ENCODE measurements at places on chromosomes 5 and 9.

DNA sequence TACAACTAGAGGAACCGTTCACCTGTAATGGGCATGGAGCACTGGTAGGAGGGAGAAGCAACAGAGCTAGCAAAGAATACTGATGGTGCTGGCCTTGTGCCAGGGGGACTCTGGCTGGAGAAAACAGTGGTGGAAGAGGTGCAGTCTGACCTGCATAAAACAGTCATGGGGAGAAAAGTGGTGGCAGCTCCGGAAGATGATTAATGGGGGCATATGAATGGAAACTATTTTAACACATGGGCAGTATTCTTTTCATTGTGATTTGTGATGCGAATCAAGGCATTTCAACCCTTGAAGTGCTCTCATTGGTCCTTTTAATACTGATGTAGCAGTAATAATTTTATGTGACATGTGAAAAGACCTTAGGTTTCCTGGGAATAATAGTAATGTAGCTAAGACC, 219.6 kb downstream of the ADAMTS6 start:
- DNase-seq = no peak

DNA sequence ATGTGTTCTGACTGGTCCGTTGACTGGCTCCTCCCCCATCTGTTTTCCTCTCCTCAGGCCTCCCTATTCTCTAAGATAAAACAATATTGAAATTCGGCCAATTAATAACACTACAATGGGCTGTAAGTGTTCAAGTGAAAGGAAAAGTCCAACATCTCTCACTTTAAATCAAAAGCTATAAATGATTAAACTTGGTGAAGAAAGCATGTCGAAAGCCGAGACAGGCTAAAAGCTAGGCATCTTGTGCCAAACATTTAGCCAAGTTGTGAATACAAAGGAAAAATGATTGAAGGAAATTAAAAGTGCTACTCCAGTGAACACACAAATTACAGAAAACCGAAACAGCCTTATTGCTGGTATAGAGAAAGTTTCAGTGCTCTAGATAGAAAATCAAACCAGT, 310.6 kb downstream of the SPOCK1 start:
- no peak for DNase-seq

DNA sequence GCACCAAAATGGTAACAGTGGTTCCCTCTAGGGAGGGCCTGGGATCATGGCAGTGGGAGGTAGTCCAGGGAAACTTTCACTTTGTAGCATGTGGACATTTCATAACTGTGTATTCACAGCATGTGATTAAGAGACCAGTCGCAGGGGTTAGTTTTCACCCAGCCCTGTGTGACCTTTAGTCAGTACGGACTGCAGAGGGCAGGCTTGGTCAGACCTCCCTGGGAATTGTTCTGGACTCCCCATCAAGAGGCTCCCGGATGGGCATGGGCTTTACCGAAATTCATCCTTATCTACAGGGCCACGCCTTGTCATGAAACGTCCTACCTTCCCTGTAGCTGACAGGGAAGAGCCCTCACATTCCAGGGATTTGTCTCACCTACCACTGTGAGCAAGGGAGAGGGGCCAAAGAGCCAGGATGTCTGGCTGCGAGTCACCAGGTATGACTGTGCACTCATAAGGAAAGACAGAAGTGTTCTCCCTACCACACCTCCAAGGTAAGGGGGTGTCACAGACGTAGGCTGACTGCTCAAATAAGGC, 19.9 kb downstream of the GPX3 start:
- no peak for DNase-seq

DNA sequence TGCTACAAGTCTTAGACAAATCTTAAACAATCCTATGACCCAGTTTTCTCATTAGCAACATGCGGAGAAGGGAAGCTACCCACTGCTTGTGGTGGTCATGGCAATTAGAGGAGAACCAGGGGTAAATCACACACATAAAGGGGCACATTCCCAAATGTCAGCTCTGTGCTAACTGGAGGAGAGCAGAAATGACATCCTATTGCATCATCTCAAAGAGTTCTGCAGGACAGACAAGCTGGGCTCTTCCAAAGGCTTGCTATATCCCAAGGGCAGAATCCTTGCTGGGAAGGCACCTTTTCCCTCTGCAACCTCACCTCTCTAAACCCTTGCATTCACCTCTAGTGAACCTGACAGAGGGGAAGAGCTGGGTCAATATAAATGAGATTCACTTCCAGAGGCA, 17.0 kb upstream of the WWC1 start:
- no peak for DNase-seq

DNA sequence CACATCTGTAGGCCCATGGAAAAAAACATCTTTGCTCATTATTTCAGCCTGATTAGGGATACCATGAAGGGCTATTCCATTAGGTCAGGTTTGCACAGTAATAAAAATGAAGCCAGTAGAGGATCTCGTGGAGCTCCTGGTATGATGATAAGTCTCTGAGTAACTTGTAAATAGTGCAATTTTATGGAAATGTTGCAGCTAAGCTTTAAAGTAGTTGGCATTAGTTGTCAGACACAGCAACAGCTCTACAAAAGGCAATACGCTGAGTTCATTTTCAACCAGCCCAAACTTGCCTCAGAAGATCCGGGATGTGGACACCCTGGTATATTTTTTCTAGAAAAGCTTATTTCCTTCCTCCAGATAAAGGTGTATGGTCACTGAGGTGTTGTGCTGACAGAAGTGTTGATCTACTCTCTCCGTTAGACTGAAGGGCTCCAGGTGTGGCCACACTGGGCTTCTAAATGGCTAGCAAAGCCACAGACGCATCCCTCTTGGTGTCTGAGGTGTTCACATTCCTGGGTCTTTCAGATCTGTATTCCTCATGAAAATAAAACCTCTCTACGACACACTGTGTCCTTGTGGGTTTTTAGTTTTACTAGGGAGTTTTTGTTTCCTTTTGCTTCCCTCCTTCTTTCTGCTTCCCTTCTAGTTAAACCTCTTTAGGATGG, 141.6 kb downstream of the GHR start:
- no peak for DNase-seq

DNA sequence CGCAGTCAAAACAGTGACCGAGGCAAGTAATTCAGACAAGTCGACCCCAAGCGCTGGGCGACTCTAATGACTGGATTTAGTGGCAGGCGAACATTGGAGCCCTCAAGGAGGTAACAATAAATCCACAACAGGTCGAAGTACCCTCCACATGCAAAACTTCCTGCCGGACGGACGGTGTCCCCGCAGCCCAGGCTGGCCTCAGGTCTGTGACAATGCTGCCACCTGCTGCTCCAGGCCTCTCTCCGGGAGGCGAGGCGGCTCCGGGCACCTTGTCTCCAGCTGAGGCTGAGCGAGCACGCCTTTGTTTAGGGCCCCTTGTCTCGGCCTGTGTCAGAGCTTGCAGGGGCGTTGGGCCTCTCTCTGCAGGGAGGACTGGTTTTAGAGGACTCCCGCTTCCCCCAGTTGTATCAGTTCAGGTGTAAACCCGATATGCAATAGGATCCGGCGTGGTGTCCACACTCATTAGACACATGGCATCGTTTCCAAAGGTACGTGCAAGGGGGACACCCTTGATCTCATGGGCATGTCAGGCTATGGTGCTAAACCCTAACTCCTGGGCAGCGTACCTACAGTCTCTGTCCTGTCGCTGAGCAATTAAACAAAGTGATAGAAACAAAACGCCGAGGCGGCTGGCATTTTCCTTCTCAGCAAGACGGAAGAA, 628.0 kb upstream of the ADAMTS16 start:
- no peak for DNase-seq

DNA sequence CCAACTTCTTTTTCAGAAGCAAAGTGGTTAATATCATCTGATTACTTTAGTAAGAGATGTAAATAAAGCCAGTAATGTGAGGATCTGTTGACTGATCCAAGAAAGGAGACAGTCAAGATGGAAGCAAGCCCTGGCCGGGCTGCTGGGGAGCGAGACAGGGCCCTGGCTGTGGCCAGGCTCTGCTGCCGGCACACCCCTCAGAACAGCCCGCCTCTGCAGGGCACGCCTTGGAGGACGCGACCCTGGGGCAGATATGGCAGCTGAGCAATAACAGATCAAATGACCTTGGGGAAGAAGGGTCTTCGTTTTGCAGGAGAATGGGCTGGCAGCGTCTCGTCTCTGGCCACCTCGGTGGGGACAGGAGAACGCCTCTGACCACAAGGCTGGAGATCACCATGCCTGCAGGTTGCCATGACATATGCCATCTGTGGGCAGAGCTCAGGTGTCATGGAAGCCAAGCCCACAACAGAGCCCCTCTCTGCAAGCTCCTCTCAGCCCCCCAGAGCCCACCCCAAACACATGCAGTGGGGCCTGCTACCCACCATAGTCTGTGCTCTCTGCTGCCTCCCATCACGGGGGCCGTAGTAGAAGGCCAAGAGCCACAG, 206.5 kb downstream of the FANCC start:
- no peak for DNase-seq

DNA sequence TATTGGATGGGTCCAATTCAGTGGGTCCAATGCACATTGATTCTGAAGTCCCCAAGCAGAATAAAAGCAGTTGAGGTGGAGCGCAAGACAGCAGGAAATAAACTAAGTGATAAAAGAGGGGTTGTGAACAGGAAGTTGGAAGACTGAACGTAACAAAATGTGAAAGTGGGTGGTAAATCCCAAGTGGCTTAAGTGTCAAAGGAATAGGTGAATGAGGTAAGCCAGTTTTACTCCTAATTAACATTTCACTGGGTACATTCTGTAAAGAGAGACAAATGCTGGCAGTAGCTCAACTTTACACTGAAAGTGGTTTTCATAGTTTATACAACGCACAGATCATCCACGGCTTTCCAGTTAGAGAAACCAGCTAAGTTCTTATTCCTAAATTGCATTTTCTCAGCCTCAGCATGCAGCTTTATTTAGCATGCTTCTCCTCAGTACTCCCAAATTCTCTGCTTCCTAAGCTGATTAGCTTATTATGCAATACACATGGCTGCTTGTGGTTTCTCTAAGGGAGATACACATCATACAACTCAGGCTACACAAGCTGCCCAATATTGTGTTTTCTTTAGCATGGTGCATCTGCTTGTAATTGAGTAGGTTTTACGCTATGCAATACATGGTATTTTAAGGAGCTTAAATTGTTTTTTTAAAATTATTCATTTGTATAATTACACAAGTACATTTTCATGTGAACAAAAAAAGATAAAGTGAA, 34.2 kb upstream of the HSD17B4 start:
- no peak for DNase-seq

GRCh38 chr9:36151316-36152210, 15.0 kb downstream of the GLIPR2 start:
- DNase-seq = peak; percentile 87

DNA sequence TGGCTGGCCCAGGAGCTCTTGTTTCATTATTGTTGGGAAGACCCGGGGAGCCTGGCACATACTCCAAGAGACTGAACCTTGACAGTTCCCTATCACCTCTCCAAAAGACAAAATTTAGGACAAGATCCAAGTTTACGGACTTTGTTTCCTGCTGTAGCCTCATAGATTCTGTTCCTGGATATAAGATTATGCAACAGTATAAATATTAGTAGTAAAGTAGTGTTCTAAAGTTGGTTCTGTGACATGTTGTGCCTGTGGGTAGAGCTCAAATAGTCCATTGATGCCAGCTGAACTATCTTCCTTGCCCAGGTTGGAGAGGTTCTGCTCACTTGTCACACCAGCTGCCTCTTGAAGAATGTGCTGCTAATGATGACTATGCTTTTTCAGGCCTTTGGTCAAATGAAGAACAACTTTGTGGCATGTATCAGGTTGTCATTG, 430.2 kb downstream of the DMAC1 start:
- no peak for DNase-seq

GRCh38 chr5:95178046-95178651, 106.7 kb downstream of the MCTP1 start:
- DNase-seq = no peak

- DNase-seq = no peak
Observed at GRCh38 chr9:137017791-137018497, 10.1 kb downstream of the ABCA2 start.

GRCh38 chr9:118318770-118319431, 614.7 kb downstream of the TLR4 start:
- no peak for DNase-seq

- DNase-seq = no peak
Observed at GRCh38 chr5:53037141-53037859, 48.1 kb downstream of the ITGA2 start.

DNA sequence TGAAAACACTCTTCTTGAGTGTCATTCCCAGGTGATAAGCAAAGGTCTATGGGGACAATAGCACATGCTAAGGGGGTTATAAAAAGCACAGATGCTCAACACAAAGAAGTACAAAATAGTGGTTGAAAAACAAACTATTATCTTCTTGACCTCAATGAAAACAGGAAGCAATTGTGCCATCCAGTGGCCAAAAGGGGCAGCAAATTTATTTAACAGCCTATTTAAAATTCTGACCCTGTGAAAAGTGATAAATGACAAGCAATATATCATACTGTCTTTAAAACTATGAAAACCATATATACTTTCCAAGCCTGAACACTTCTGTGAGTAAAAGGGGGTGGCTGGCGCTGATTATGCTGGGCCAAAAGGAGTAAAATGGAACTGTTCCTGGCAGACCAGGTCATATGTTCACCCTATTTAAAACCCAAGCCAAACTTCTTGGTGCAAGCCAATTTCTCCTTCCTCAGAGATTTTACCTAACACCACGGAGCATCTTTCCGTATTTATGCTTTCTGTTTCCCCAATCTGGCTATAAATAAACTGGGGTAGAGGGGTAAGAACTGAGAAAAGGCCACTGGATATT, 29.7 kb downstream of the TEX10 start:
- no peak for DNase-seq

DNA sequence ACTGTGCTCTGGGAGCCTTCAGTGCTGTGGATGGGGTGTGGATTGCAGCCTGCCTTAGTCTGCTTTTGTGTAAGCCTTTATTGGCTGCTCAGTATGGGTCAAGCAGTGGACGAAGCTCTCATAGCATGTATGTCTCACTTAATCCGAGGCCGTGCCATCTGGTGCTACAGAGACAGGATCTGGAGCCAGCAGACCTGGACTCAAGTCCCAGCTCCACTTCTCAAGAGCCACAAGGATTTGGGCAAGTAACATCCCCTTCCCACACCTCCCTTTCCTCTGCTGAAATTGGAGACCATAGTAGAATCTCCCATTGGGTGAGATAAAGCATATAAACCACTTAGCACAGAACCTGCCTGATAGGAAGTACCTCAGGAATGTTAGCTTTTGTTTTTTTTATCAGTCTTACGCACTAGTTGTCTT, 23.4 kb upstream of the LECT2 start:
- no peak for DNase-seq

DNA sequence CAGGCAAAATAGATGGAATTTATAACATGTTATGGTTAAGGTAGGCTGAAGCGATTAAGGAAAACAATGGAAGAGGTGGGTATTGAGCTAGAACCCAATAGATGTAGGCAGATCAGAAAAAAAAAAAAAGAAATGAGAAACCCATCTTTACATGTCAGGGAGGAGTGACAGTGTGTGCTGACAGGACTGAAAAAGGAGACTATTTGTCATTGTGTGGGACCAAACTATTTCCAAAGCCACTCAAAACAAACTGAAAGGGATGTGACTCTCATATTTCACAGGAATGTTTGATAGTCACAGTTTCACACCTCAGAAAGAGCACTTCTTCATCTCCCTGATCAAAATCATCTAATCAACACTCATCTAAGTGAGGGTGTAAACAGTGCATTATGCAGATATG, 122.3 kb upstream of the KIF2A start:
- DNase-seq = no peak
